Mesangial cell (primary cell): ENCODE measurements at places on chromosomes 16 and 17. TPM values are rescaled to one million over a fixed set of nuclear protein-coding genes. Genes with fewer than 3 reads are reported as not detected.

Gene MT1G
- total RNA-seq = 93.4 TPM in 1 of 2 replicates, not detected in the other

Gene WWP2
- 21.2 and 25.0 TPM in 2 replicates for total RNA-seq

Gene RNF157
- total RNA-seq = 2.4 and 4.9 TPM in 2 replicates

Gene DOK4
- 32.9 and 48.2 TPM in 2 replicates for total RNA-seq

Gene RAMP2
- total RNA-seq = 5.1 TPM in 2 replicates

Gene DNAH9
- not detected in 2 replicates for total RNA-seq

Gene CPNE7
- 60.1 and 66.8 TPM in 2 replicates for total RNA-seq

Gene NPIPB9
- total RNA-seq = 0.38 TPM in 1 of 2 replicates, not detected in the other

Gene CTRB1
- total RNA-seq = not detected in 2 replicates

Gene KRT16
- total RNA-seq = 0.51 TPM in 1 of 2 replicates, not detected in the other

Gene CFAP52
- not detected in 2 replicates for total RNA-seq

Gene QRICH2
- 1.6 and 1.9 TPM in 2 replicates for total RNA-seq

Gene ANKRD40CL
- not detected in 2 replicates for total RNA-seq

Gene SLC5A2
- 0.63 TPM in 1 of 2 replicates, not detected in the other for total RNA-seq

Gene SLC38A8
- total RNA-seq = not detected in 2 replicates

Gene KRTAP4-4
- total RNA-seq = not detected in 2 replicates

Gene ARL17B
- 2.4 and 6.4 TPM in 2 replicates for total RNA-seq

Gene MT1F
- 12.9 and 25.0 TPM in 2 replicates for total RNA-seq

Gene CETP
- total RNA-seq = not detected in 2 replicates

Gene SLC2A4
- total RNA-seq = under 0.01 and 0.76 TPM in 2 replicates
